Liver (tissue), 10 donors: ENCODE measurements at places on chromosomes 6 and 20. TPM values are rescaled to one million over a fixed set of nuclear protein-coding genes. Genes with fewer than 3 reads are reported as not detected.

MUC22 gene
- not detected for polyA plus RNA-seq

- no peaks in the 10 kb centered on the region for H3K27me3 ChIP-seq
- peaks cover 40% of the 10 kb centered on the region for H3K36me3 ChIP-seq
- H3K27ac ChIP-seq, result no peak overlapping the region
- H3K4me1 ChIP-seq, result peaks cover 33% of the 10 kb centered on the region
- DNase-seq, result no peak
These were observed 21.6 kb downstream of the ALDH8A1 start for GRCh38 chr6:134928151-134928900.

DNA sequence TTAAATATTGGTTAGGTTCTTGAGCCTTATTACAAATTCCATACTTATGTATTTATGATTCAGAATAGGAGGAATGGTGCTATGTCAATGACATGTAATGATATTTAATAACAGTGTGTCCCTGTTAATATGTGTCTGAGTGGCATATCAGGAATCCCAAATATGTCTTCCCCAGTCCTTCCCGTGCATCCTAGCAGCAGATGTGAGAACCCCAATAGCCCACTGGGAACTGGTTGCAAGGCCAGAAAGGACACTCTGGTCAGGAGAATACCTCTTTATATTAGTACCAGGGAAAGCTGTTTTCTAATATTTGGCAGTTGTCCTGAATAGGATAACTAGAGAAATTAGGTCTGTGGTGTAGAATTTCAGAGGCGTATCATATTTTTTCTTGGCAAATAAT, 159.1 kb upstream of the PDE7B start:
- no peak for DNase-seq
- no peaks in the 10 kb centered on the region for H3K36me3 ChIP-seq
- H3K4me3 ChIP-seq, result no peak overlapping the region
- no peaks in the 10 kb centered on the region for H3K27me3 ChIP-seq
- no peaks in the 10 kb centered on the region for H3K4me1 ChIP-seq
- H3K27ac ChIP-seq, result no peak overlapping the region

- H3K36me3 ChIP-seq, result no peaks in the 10 kb centered on the region
- no peak for DNase-seq
- H3K27ac ChIP-seq, result no peak overlapping the region
- peaks cover 3% of the 10 kb centered on the region for H3K27me3 ChIP-seq
- no peak overlapping the region for H3K4me3 ChIP-seq
These were observed 3.9 kb upstream of the CST9 start for GRCh38 chr20:23609486-23610109.

CLVS2 gene
- polyA plus RNA-seq, result not detected
